Stimulated activated CD8-positive, alpha-beta memory T cell treated with anti-CD3 and anti-CD28 coated beads, Interleukin-4, amount 100 ng/mL, for 1 hour (primary cell): ENCODE measurements at places on chromosomes 11 and 22.

DNA sequence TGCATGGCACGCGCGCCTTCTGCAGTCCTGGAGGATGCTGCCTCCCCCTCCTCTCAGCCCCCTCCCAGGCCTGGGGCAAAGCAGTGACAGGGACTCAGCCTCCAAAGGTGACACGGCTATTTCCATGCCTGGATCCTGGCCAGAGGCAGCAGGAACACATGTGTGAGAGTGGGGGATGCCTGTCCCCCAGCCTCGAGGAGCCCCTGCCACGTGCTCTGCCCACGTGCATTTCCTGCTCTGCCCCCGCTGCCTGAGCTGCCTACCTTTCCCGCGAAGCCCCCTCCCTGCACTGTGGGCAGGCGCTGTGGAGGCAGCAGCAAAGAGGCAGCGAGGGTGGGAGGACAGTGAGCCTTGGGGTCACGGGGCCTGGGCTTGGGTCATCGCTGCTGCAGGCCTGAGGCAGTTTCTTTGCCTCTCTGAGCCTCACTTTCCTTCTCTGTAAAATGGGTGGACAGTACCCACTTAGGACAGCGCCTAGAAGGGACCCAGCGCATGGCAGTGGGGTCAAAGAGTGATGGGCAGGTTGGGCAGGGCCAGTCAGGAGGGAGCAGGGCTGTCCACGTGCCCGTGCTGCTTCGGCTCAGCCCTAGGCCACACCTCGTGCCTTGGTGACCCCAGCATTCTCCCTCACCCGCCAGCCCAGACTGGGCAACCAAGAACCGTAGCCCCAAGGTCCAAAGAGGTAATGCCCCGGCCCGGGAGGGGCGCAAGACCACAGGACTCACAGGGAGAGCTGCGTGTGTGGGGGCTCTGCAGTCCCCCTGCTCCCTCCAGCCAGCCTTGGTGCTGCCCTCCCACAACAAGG is 48.6 kb downstream of the FLRT1 start:
- no peak for DNase-seq

DNA sequence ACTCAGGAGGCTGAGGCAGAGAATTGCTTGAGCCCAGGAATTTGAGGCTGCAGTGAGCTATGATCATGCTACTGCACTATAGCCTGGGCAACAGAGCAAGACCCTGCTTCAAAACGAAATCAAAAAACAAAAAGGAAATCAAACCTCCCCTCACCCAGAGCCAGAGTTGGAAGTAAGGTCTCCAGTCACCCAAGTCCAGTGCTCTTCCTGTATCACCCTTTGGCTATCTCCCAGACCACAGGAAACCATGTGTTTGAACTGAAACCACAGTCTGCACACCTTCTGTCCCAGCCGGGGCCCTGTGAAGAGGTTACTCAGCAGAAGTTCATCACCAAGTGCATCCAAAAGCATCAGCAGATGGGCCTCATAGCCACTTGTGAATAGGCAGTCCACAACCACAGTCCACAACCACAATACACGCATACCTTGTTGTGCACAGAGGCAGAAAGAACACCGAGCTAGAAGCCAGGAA is 4.6 kb downstream of the MYH9 start:
- no peak for DNase-seq

DNA sequence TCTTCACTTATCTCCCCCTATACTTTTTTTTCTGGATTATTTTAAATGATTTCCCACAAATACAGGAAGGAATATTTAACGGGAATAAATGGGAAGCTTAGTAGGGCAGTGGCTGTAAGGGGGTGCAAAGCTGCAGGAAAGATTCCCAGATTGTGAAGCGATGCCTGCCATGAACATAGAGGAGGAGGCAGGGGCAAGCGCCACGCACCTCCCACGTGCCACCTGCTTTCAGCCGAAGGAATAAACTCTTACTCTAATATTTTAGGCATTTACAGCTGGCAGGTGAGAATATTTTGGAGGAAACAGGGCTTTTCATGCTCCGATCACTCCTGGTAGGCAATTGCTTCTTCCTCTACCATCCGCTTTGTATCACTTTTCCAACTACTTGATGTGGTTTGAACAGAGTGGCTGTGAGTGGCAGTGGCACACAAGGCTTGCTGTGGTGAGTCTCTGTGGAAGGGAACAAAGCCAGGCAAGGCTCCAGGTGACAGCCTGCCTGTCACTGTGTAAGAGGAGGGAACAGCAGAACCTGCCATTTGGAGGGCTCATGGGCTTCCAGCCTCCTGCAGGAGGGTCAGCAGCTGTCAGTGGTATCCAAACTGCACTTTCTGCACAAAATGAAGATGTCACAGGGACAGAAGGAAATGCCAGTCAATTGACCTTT is 54.5 kb upstream of the PLET1 start:
- no peak for DNase-seq

- no peak for DNase-seq
Measured at GRCh38 chr11:78039919-78040671, 17.0 kb upstream of the KCTD14 start.

GRCh38 chr11:120931057-120931779 is 92.7 kb upstream of the TBCEL start:
- DNase-seq = no peak

DNA sequence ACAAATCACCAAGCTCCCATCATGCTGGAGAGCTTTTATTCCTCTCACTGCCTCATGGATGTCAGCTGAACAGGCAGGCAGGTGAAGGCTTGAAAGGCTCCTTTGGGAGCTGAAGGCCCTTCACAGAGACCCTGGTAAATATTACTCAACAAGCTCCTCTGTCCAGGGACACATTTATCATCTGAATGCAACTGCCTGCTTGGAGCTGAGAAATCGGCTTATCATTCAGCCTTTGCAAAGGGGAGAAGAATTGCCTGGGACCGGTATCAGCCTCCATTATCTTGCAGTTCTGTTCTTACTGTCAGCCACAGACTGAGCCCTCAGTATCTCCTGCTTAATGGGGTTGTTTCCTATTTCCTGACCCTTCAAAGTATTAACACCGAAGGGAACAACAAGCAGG is 113.8 kb upstream of the PITPNB start:
- DNase-seq = no peak

GRCh38 chr22:30243661-30244060 is 2.9 kb downstream of the LIF start:
- no peak for DNase-seq

DNA sequence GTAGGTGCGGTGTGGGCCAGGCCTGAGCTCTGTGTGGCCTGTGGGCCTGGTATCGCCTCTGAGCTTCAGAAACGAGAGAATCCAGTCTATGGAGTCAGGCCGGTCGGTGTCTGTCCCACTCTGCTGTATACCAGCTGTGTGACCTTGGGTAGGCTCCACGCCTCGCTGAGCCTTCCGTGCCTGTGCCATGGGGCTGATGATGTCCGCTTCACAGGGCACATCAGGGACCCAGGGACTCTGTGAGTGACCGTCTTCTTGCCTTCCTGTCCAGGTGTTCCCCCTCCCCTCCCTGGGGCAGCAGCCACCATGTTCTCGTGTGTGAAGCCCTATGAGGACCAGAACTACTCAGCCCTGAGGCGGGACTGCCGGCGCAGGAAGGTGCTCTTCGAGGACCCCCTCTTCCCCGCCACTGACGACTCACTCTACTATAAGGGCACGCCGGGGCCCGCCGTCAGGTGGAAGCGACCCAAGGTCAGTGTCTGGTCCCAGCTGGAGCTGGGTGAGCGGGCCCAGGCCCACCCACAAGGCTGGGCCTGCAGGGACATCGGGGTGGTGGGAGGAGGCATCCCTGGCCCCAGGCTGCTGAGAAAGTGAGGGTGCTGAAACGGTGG is 17.9 kb downstream of the CAPN5 start:
- DNase-seq = no peak

DNA sequence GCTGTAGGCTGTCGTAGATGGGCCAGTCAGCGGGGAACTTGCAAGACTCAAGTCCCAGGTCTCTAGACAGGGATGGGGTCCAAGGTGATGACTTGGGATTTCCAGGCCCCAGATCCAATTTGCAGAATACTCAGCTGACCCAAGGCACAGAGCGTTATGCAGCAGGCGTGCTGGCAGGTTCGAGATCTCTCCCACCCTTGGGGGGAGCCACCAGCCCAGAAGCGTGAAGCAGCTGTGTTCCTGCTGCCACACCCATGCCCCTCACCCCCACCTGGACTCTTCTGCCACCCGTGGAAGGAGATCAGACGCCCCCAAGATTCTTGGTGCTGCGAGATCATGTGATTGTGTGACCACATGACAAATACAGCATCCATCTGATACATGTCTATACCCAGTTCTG is 142.6 kb downstream of the BRD1 start:
- no peak for DNase-seq
